Activated CD4-positive, alpha-beta T cell treated with anti-CD3 and anti-CD28 coated beads for 48 hours (primary cell): ENCODE measurements at places on chromosomes 3 and 15.

- DNase-seq = no peak
These were observed 113.2 kb downstream of the PPP2R3A start for GRCh38 chr3:136078421-136079364.

GRCh38 chr3:23256741-23257435 is 53.8 kb downstream of the UBE2E2 start:
- DNase-seq = no peak

- no peak for DNase-seq
These were observed 805.3 kb upstream of the LMCD1 start for GRCh38 chr3:7696320-7696719.

DNA sequence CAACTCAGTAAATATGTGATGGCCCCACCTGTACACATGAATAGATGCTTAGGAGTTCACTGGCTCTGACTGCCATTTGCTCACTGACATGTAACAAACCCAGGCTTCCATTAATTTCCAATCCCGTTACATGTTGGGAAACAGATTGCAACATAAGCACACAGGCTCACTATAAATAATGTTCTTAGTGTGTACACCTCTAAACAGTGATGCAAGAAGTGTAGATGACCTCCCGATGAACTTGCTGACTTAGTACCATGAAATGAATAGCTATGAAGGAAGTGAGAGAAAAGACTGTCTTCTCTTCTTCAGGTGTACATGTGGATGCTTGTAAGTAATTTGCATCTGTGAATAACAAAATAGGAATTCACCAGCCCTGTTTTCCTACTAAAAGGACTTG is 21.4 kb upstream of the FSIP1 start:
- DNase-seq = no peak

DNA sequence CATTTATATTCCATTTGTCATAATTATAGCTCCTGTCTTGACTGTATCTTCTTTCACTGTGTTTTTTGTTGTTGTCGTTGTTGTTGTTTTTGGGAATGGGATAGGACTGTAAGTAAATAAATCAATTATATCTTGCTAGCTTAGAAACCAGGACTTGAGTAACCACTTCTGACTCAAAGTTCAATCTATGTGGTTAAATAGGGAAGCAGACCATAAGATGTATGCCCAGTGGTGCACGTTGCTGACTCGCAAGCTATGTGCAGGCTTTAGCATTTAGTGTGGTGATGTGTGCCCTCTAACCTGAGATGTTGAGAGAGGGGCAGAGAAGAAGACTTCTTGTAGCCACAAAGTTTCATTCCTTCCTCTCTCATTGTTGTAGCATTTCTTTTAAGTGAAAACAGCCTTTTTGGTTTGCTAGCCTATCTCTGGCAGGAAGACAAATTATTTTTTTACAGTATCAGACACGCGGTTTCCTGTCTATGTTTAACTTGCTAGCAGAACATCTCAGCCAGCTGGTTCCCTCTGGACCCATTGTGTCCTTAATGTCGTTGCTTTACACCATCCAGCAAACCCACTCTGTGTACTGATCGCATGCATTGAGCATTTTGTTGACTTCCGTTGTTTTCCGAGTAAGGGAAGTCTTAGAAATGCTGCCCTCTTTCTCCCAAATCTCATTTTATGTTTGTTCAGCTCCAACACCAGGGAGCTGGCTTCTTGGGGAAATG is 52.1 kb downstream of the TGFBR2 start:
- DNase-seq = peak; percentile 73
